ENCODE measurements at places on chromosomes 5 and 9.

- no peak for DNase-seq
Observed at GRCh38 chr5:59287884-59288283, 605.6 kb downstream of the PDE4D start.

GRCh38 chr5:32092938-32093812 is 80.9 kb downstream of the GOLPH3 start:
- no peak for DNase-seq

- DNase-seq = no peak
Observed at GRCh38 chr9:27963836-27964235, 390.6 kb upstream of the C9orf72 start.

GRCh38 chr5:1729641-1730486 is 69.8 kb downstream of the MRPL36 start:
- no peak for DNase-seq

DNA sequence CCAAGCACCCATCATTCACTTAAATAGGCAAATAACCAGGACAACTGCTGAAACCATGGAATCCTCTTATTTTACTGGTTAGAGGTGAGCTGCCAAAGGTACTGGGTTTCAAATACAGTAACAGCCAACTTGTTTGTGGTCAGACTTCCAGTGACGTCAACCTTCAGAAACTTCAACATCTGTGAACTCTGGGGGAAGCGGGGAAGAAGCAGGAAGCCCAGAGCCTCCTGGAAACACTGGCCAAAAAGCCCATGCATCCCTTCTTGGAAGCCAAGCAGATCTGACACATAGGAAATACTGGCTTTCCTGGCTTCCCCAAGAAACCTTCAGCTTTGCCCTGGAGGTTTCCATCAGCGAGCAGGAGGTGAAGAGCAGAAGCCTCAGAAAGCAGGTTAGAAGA is 4.9 kb upstream of the FRRS1L start:
- DNase-seq = no peak

GRCh38 chr9:103803245-103803644 is 290.9 kb upstream of the SMC2 start:
- DNase-seq = no peak

GRCh38 chr5:116216246-116216645 is 131.4 kb downstream of the COMMD10 start:
- DNase-seq = no peak

- DNase-seq = no peak
Observed at GRCh38 chr9:132610661-132611060, 28.3 kb downstream of the BARHL1 start.

- DNase-seq = no peak
Observed at GRCh38 chr5:146785065-146785464, 93.5 kb downstream of the PPP2R2B start.

- DNase-seq = no peak
Observed at GRCh38 chr5:140794595-140795258, at the start of gene PCDHA2. PCDHA2 (plus strand) TSS chr5:140794852.

DNA sequence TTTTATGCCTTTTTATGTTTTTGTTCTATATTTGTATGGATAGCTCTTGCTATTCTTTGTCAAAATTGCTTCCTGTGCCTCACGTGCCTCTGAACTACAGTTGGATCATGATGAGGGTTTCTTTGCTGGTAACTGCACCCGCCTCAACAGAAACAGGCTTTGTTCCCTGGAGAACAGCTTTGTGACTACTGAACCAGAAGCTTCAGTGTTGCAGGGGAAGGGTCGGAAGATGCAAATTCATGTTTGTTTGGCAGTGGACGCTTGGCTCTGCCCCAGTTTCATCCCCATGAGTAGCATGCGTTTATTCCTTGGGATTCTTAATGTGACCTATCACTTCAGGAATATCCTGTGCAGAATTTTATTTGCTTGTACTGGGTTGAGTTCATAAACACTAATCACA is 959.1 kb upstream of the WWC1 start:
- no peak for DNase-seq

- DNase-seq = no peak
Observed at GRCh38 chr5:122942164-122942914, 94.2 kb downstream of the PPIC start.

DNA sequence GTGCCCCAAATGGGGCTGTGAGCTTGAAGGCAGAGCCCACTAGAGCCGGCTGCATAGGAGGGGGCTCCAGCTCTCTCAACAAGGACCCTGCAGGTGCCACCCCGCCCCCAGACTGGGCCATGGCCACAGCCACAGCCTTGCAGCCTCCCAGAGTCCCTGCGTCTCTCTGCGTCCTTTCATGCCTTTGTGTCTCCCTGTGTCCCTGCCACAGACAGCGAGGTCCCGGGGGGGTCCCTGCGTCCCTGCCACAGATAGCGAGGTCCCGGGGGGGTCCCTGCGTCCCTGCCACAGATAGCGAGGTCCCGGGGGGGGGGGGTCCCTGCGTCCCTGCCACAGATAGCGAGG is 6.3 kb downstream of the NOXA1 start:
- no peak for DNase-seq

DNA sequence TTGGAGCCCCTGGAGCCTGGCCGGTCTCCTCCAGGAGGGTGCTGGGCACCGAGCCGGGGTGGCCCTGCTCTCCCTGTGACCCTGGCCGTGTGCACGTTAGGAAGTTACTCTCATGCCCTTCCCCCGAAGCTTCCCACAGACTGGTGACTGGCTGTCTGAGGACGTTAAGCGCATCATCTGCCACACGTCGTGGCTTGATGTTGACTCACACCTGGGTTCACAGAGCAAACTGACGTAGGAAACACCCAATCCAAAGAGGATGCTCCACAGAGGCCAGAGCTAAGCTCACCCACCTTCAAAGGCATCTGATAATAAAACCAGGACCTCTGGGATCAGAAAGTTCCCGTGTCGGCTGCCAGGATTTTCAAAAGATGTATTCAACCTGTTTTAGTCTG is 152.9 kb upstream of the PHYKPL start:
- DNase-seq = no peak

- DNase-seq = no peak
Observed at GRCh38 chr5:159759791-159760290, 156.4 kb upstream of the ADRA1B start.

DNA sequence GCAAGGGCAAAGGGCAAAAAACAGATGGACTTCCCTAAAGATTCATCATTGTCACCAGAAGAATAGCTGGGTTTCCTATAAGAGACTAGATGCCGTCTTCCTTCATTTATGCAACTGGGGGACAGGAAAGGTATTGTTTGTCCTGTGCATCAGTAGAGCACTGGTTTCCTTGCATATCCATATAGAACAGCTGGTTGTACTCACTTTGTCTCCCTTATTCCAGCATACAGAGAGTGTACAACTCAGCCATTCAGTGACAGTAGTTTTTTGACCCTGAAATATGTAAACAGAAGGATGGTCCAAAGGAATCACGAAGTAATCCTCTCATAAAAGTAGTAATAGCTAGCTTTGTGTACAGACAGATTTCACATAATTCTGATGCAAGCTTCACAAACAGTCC is 22.5 kb upstream of the MAST4 start:
- DNase-seq = no peak

DNA sequence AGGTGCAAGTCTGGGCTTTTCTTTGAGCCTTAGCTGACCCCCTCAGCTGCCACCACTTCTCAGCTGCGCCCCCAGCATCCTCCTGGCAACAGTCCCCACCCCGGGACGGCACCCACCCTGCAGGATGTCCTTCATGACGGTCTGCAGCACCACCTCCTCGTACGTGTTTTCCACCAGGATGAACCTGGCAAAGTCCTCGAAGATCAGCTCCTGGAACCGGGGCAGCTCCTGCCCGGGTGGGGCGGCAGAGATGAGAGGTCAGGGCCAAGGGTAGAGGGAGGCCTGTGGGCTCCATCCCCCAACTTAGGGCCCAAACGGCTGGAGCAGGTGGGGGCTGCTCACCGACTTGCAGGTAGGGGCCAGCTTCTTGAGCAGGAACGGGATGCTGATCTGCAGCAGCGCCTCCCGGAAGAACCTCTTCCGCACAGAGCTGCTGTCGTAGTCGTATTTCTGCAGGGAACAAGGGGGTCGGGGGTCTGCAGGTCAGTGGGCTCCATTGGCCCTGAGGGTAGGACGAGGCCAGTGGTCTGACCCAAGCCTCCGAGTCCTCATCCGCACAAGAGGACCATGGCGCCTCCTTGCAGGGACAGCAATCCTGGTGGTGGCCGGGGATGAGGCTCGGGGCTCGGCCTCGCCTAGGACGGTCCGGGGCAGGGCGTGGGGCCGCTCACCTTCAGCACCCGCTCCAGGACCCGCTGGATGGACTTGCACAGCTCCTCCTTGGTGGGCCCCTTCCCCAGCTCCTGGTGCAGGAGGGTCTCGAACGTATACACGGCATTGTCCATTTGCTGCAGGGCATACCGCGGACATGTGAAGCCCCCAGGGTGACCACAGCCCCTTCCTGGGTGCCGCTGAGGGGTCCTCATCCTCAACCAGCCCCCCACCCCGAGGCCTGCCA is 56.7 kb downstream of the LRSAM1 start:
- DNase-seq = no peak

GRCh38 chr5:39148983-39149534 is 70.3 kb downstream of the FYB1 start:
- no peak for DNase-seq

DNA sequence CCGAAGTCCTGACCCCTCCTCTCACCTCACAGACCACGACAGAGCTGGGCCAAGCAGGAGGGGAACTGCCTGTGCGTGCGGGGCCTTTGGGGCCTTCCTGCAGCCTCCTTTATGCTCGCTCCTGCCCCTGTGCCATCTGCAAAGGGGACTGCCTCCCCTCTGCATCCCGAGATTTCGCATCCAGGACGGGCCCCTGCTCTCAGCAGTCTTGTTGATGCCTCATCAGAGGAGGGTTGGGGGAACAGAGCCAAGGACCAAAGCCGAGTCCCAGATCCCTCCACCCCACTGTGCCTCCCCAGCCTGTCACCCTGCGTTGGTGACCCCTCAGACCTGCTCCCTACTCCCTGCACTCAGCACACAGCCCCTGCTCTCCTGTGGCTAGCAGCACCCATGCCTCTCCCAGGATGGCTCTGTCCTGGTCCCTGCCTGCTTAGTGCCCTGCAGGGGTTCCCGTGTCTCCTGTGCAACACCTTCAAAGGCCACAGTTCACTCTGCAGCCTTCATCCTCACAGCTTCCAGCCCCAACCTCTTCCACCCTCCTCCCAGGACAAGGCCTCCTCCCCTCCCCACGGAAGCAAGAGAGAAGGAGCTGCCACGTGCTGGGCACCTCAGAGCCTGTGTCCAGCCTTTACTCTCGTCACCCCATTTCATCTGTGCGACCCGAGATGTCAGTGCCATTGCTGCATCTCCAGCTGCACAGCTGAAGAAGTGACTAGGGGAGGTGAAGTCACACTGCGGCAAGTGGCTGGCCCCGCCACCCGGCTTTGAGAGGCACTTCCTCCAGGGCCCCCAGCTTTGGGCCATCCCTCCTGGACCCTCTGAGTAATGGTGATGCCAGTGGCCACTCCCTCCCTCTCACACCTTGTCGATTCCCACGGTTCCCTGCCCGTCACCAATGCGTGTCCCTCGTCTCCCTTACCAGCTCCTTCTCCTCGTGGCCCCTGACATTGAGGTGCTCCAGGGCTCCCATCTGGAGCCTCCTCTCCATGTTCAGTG is 62.6 kb upstream of the LRRTM2 start:
- DNase-seq = no peak

- no peak for DNase-seq
Observed at GRCh38 chr5:139445325-139446170, 6.2 kb upstream of the DNAJC18 start.

DNA sequence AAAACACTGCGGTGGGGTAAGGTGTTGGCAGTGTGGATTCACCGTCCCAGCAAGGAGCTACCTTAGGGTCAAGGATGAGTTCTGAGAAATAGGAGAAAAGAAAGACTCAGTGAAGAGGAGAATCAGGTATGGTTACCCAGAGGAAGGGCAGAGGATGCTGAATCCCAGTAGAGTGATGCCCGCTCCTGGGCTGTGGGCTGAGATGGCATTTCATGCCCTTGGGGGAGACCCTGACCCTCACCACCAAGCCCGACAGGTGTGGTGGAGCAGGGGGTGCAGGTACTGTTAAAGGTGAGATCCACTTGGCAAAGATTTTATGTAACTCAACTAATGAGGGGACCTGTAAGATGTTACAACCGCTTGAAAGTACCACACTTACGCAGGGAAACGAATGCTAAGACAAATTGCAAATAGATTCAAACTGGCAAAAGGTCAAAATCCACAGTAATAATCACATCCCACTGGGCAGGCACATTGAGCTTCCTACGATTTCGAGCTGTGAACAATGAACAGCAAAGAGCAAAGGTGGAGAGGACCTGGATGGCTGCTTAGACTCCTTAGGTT is 2.1 kb downstream of the RNU6ATAC start:
- DNase-seq = no peak

- DNase-seq = no peak
Observed at GRCh38 chr9:113715086-113715485, 161.0 kb upstream of the ZNF618 start.

- no peak for DNase-seq
Observed at GRCh38 chr9:138098908-138099791, 221.6 kb downstream of the CACNA1B start.

DNA sequence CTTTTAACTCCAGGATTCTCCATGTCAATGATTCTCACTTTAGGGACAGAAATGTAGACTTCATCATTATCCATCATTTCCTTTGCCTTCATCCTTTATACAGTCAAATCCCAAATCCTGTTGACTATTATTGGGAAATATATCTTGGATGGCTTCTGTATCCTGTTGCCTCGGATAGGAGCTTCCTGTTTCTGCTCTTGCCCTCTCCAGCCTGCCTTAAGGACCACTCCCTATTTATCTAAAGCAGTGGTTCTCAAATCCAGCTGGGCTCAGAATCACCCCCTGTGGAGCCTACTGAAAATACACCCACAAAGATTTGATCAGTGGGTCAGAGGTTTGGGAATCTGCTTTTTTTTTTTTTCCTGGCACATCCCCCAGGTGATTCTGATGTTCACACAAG is 8.5 kb downstream of the AFAP1L1 start:
- no peak for DNase-seq

- DNase-seq = no peak
Observed at GRCh38 chr5:31021181-31021624, 172.3 kb upstream of the CDH6 start.
